ENCODE measurements at places on chromosomes 3 and 15.

DNA sequence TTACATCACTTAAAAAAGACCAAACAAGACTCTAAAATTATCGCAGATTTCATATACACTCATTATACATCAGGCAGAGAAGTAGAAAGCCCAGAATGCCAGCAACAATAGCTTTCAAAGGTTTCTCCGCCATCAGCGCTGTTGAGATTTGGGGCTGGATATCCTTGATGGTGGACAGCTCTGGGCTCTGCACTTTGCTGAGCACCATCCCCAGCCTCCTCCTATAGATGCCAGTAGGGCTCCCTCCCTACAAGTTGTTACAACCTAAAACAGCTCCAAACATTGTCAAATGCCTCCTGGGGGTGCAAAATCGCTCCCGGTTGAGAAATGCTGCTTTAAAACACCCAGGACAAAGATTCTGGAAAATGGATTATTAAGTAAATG is 73.5 kb downstream of the ATP10A start:
- DNase-seq = no peak

- no peak for DNase-seq
These were observed 288.6 kb upstream of the CNTN6 start for GRCh38 chr3:804211-804610.

- DNase-seq = no peak
These were observed 212.9 kb downstream of the CD47 start for GRCh38 chr3:107877936-107878335.

DNA sequence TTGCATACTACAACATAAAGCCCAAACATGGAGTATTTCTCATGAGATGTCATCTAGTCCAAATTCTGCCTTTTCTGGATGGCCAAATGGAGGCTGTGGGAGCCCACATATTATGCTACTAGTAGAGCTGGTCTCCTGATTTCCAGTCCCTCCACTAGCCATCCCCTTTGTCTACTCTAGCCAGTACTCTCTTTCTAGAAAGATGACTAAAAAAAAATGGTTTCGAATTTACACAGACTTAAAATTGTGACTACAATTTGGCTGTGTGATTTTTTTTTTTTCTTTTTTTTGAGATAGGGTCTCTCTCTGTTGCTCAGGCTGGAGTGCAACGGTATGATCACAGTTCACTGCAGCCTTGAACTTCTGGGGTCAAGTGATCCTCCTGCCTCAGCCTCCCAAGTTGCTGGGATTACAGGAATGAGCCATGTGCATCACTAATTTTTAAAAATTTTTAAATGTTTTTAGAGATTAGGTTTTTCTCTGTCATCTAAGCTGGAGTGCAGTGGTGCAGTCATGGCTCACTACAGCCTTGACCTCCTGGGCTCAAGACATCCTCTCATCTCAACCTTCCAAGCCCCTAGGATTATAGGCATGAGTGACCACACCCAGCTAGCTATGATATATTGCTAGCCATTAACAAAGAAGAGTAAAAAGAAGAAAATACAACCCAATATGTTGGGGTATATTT is 273.9 kb downstream of the ADAMTSL3 start:
- DNase-seq = no peak

- no peak for DNase-seq
These were observed 328.9 kb upstream of the RBMS3 start for GRCh38 chr3:28951772-28952556.
